Epithelial cell of esophagus (primary cell): ENCODE measurements at places on chromosomes 7 and 10.

GRCh38 chr7:154804449-154804848, 198.5 kb downstream of the PAXIP1 start:
- peak; percentile 2 for DNase-seq

DNA sequence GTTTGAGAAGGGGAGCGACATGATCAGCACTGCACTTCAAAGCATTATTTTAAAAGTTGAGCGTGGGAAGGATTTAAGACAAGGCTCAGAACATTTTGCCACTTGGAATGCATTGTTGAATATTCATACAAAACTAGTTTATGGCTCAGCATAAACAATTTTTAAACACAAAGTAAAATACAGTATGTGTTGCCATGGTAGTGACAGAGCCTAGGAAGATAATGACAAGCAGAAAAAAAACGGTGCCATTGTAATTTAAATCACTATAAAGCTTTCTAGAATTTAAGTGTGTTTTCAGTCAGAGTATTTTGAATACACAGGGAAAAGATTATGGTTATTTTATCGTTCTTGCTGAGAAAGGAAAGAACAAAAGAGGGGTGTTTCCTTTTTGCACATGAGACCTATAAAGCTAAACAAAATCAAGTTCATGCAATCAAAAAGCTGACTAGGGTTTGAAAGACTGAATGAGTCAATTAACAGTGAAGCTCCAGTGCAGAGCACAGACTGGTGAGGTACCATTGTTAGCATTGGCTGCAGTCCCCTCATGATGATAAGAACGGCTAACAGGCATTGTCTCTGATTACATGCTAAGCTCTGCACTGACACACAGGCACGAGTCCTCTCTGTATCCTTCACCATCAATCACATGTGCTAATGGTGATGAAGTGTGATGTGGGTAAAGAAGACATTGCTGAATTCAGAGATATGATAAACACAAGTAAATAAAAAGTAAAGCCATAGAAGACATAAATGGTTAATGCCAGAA, 181.9 kb upstream of the VSTM2A start:
- DNase-seq: no peak

DNA sequence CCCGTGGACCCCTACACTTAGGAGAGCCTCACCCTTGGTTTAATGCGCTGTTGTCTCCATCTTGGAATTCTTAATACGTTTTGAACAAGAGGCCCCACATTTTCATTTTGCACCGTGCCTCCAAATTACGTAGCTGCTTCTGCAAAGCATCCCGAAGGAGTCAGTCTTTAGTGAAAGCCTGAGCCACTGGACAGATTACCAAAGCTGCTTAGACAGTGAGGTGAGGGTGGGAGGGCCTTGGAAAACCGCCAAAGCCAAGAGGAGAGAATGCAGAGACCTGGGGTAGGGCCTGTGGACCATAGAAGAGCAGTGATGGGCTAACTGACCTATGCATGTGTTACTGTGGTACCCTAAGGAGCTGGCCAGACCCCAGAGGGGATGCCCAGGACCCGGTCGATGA, 4.2 kb upstream of the TCAF1 start:
- no peak for DNase-seq

DNA sequence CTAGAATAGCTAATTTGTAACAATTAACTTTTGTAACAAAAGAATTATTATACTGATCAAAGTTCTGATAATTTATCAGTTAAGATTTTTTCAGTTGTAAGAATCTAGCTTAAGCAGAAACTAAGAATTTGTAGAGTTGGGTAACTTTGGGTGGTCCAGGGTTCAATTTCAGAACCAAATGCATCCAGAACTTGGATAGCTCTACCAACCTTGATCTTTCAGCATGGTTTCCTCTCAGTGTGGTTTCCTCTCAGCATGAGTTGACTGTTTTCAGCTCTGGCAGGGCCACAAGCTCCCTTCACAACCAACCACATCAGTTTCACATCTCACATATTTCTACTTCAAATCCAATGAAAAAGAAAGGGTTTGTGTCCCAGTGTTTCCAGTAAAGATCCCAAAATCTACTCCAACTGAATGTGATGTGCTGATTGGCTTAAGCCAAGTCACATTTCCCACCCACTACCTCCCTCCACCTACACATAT, 3.3 kb upstream of the FAS start:
- no peak for DNase-seq

- peak; percentile 81 for DNase-seq
Observed at GRCh38 chr10:33216661-33217427, 117.6 kb downstream of the NRP1 start.

DNA sequence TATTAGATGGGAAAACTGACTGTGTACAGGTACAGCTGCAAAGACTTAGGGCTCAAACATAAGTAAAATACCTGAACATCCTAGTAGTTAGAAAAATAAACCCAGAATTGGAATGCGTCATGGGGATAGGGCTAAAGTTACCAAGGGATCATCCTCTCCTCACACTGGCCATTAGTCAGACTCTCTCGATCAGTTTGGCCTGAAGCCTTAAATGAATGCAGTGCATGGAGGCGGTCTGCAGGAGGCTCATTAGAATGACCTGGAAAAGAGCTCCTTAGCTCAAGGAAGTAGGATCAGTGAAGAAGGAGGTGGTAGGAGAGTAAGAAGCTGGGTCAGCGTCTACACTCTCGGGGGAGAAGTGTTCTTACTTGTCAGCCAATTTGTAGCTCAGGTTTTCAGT, 35.3 kb downstream of the DENND2A start:
- DNase-seq: peak; percentile 24

GRCh38 chr10:133458021-133458709, 4.4 kb downstream of the SCART1 start:
- no peak for DNase-seq

GRCh38 chr7:141234335-141235105, 160.7 kb downstream of the TMEM178B start:
- DNase-seq: no peak

DNA sequence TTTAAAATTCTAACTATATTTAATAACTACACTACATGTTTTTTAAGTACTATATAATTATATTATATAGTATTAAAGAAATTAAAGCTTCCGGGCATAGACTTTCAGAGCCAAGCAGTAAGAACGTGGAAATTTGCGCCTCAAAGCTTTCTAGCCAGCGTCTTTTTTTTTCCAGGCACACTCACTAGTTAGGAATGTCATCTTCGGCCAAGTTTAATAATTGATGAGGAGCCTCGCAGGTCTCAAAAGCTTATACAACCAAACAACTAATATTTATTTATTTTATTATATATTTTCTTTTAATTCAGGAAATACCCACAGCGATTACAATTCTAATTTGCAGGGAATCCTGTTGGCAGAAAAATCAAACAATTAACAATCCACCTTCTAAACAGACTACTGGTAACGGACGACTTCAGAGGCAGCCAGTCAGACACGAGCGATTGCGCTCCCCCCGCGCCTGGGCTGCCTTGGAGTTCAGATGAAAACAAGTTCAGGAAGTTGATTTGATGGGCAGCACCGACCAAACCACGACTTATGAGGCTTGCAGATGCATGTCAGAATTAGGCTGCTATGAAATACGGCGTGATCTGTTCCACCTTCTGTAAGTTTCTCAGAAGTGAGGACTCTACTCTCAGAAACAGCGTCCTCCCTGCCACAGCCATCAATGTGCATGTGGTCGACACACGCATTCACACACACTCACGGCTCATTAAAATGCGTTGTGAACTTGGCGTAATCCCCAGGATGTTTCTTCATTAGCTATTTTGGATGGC, 431.8 kb upstream of the MGMT start:
- DNase-seq: no peak

DNA sequence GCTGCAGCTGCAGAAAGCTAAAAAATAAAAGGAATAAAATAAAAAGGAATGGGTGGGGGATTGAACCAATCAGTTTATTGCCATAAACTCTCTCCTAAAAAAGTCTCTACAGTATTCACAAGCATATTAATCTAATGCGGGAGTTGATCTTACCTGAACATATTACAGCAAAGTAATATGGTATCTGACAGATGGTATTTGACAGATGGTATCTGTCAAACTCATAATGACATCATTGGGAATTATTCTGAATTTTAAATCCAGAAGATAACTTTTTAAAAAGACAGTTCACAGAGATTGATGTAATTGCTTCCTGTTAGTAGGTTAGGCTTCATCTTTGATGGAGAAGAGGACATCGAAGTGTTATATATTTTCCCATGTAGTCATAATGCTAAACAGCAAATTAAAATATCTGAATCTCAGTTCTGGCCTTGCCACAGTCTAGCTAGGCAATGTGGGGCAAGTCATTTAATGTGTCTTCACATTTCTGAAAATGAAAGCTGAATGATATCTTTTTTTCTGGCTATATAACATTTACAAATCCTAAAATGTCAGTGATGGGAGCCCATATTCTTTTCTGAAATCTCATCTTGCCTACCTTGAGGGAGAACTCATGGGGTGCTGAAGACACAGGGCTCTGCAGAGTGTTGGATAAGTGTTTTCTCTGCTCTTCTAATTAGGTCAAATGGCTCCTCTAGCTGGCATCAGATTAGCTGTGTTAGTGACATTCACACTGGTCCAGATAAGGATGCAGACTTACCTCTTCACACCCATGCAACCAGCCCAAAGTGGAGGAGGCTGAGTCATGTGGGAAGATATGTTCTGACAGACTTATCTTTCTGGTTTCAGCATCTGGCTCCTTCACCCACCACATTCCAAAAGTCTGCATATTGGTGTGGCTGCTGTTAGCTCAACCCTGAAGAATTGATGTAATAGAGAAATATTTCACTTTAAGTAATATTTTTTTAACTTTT, 2.1 kb upstream of the LIPM start:
- DNase-seq: peak; percentile 84

GRCh38 chr7:41702635-41703371, at the start of gene INHBA:
Gene INHBA, minus strand, starts transcription at chr7:41703090. Its CDS starts 2,716 bp downstream, at chr7:41700374.
- DNase-seq: peak; percentile 97

GRCh38 chr10:61898435-61898778, 3.1 kb upstream of the ARID5B start:
- no peak for DNase-seq

DNA sequence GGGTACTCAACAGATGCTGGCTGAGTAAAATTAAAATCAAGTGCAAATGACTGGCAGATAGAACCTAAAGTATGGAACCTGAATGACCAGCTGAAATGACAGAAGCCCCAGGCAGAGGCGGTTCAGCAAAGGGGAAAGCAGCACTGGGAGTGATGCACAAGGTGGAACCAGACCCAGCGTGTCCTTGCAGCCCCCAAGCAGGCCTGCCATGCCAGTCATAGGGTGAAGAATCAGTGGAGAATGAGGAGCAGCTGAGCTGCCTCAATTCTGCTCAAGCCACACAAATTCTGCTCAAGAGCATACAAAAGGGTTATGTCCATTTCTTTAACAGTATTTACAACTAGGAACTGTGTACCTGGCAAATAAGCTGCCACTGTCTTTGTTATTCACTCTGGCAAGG, 8.7 kb downstream of the ACTR1A start:
- DNase-seq: peak; percentile 90

- DNase-seq: no peak
Observed at GRCh38 chr10:23293973-23294590, 50.5 kb downstream of the C10orf67 start.

DNA sequence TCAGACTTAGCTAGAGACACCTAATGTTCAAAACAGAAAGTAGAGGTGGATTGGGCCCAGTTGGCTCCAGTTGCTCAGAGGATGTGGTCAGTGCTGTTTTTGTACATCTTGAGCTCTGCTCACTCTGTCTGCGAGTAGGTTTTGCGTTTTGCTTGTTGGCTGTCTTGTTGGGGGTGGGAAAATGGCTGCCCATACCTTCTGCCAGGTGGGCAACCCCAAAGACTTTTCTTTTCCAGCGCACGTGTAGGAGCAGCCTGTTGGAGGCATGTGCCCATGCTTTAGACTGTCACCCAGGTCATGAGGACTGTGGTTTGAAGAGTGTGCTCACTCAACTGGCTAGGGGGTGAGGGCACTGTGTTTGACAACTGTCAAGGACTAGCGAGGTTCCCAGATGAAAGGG, 73.9 kb downstream of the KAT6B start:
- DNase-seq: no peak

DNA sequence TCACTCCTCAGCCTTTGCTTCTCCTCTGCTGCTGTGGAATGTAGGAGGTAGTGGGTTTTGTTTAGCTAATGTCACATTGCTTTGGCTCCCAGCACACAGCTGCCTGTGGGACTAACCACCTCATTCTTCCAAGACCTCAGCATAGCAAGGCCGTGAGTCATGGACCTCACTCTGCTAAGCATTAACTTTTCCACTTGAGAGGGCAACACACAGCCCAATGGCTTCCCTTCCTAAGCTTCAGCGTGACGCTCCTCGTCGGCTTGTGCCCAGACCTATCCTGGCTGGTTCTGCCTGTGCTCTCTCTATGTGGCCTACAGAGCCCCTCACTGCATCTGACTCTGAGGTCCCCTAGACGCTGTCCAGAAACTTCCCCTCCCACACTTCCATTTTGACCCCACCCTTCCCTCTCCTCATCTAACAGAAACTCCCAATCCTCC, 23.3 kb downstream of the MYOF start:
- peak; percentile 97 for DNase-seq

DNA sequence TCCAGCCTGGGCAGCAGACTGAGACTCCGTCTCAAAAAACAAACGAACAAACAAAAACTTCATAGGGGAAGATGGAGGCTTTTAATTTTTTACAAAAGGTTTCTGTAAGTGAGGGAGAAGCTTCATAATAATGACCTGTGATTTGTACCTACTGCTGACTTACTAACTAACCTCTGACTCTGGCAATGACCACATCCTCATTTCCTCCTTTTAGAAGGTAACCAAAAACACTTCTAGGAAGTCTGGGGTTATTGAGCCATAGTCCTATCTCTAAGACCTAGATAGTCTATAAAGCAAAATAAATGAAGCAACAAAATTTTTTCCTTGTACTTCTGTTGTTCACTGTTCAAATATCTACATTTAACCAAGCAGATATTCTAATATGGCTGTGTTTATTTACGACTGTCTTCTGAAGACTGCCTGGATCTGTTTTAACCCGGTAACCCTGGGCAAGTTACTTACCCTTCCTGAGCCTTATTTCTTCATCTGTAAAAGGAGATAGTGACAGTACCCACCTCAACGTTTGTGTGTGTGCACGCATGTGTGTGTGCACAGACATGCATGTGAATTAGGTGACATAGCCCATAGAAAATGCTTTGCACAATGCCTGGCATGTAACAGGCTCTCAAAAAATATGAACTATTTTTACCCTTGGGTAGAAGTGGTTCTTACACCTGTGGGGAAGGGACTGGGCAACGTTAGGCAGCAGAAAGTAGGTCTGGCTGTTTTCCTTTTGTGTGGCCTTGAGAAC, 30.8 kb upstream of the SMNDC1 start:
- peak; percentile 21 for DNase-seq

DNA sequence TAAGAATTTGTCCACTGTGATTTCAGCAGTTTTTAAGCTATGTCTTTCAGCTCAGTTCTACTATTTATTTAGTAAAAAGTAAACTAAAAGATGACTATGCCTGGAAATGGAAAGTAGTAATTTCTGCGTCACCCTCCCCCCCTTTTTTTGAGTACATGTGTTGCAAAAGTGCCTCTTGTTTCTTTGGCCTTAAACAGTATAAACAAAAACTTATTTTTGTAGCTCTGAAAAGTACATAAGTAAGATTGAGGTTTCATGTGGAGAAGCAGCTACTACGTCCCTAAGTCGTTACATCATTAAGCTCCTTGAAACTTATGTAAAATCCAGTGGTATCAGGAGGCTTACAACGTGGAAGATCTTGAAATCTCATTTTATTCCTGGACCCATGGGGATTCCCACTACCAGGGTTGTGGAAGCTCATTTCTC, 46.3 kb upstream of the HBP1 start:
- DNase-seq: no peak
